ENCODE measurements at places on chromosomes 11 and 22. TPM values are rescaled to one million over a fixed set of nuclear protein-coding genes. Genes with fewer than 3 reads are reported as not detected.

The PNPLA2 gene
- 26.3 TPM for total RNA-seq

The C11orf21 gene
- total RNA-seq, result 0.71 TPM

The SPTBN2 gene
- total RNA-seq, result 4.9 TPM

The NXPE1 gene
- total RNA-seq, result not detected

The TMEM191B gene
- 0.55 TPM for total RNA-seq

The MSANTD4 gene
- 23.3 TPM for total RNA-seq

The MUC6 gene
- not detected for total RNA-seq

The BTBD18 gene
- not detected for total RNA-seq

- no peak for DNase-seq
Observed at GRCh38 chr11:4460151-4460550, 11.1 kb downstream of the OR52K2 start.

DNA sequence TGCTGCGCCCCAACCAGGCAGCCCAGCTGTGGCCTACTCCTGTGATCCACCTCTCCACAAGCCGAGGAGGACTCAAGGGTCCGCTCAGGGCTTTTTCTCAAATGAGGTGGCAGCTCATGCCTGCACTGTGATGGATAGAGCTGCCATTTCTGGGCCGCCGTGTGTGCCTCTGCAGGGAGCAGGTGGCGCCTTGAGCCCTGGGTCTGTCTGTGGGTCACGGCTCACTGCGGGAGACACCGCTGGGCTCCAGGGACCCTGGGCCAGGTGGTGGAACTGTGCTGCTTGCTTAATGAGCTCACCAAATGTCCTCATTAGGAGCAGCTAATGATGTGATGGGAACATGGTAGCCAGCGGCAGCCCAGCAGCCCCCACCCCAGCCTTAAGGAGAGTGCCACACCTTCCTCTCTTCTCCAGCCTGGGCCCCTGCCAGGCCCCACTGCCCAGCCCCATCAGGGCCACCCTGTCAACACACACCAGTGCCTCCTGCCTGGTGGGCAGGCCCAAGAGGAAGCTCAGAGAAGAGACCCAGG, 50.8 kb downstream of the DHCR7 start:
- DNase-seq, result no peak

- DNase-seq, result no peak
Observed at GRCh38 chr11:88521799-88522201, 184.3 kb upstream of the CTSC start.

DNA sequence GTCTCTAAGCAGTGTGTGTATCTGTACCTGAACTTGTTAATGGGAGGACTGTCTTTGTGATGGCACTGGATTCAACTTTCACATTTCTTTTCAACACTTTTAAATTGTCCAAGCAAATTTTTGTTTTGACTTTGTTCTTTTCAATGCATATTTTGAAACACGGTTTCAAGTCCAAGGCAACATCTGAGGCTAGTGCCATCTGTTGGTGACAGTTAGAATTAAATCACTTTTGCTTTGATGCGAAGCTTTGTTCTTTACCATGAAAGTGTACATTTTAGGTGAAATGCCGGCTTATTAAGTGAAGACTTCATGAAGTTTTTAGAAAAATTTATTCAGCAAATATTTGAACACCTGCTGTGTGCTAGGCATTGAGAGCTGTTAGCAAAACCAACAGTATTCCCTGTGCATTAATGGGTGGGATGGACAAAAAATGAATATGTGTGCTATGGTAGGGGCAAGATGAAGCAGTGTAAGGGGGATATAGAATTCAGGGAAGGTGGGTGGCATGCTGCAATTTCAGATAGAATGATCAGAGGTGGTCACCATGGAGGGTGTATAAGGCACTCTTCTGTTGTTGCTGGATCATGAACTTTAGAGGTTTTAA, 70.2 kb downstream of the DDX10 start:
- no peak for DNase-seq

DNA sequence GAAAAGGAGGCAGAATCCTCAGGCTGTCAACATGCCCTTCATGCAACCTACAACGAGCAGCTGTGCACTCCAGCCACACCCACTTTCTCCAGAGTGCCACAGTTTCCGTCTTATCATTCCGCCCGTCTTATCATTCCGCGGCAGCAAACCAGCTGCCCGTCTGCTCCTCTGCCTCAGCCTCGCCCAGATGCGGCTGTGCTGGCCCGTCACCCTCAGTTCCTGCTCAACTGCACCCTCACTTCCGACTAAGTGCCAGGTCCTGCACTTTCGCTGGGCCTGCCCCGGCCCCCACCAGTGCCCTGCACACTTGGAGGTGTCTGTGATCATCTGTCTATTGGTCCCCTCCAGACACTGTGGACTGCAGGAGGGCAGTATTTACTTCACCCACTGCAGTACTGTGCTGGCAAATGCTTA, 43.7 kb downstream of the MICAL3 start:
- no peak for DNase-seq

- DNase-seq, result peak; percentile 71
Observed at GRCh38 chr11:73386016-73386415, 9.8 kb downstream of the RELT start.

DNA sequence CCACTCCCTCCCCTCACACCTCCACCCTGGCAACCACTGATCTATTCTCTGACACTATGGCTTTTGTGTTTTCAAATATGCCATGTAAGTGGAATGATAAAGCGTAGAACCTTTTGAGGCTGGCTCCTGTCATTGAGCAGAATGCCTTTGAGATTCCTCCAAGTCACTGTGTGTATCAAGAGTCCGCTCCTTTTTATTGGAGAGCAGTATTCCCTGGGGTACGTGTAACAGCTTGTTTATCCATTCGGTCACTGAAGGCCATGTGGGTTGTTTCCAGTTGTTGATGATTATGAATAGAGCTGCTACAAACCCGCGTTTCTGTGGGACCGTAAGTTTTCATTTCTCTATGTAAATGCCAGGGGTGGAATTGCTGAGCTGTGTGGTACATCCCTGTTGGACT, 10.3 kb downstream of the TP53I11 start:
- no peak for DNase-seq

DNA sequence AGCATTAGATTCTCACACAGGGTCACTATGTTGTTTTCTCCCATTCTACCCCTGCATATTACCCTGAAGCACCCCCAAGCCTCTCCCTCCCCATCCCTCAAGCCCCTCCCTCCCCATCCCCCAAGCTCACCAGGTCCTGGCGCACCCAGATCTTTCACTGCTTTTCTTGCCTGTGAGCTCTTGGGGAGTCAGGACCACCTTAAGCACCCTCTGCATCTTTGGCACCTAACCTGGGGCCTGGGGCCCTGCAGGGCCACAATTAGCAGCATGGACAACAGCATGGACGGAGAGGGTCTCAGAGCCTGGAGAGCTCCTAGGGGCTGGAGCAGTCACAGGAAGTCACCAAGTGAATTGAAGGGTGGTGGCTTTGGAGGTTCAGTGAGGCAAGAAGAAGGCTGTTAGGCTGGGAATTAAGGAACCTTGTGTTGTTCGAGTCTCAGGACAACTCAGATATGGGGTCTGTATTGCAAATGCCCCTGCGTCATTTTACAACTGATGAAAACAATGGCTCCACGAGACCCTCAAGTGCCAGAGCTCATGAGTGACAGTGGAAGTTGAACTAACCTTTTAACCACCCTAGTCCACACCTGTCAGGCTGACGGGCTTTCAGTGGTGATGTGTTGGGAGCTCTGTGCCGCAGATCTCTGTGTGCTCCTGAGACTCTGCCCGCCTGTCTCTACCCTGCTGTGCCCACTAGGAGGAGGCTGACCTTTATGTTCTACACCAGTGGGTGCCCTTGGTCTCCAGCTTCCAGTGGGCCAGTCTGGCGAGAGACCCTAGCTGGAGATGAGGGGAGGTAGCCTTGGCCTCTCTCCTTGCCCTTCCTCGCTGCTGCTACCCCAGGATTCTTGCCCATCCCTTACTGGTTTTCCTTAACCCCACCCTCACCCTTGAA, 111.3 kb upstream of the OR4B1 start:
- DNase-seq, result no peak

DNA sequence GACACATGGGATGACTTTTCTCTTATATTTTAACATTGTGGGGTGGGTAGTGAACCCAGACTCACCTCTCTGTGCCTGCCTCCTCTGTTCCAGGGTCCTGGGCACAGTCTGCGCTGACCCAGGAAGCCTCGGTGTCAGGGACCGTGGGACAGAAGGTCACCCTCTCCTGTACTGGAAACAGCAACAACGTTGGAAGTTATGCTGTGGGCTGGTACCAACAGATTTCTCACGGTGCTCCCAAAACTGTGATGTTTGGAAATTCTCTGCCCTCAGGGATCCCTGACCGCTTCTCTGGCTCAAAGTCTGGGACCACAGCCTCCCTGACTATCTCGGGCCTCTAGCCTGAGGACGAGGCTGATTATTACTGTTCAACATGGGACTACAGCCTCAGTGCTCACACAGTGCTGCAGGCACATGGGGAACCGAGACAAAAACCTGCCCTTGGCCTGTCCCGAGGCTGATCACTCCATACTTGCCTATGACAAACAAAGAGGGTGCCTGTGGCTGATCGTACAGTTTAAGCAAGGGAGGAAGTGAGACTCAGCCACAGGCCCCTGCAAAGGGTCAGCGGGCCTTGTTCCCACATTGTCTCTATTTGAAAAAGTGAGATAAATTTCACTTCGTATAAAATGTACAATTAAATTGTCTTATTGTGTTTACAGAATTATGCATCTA, 43.7 kb upstream of the TOP3B start:
- no peak for DNase-seq

Data from sigmoid colon (tissue), 7 donors.